Stimulated activated CD8-positive, alpha-beta memory T cell treated with anti-CD3 and anti-CD28 coated beads, Interleukin-7, amount 100 ng/mL, for 4 hours (primary cell): ENCODE measurements at places on chromosomes 3 and 15.

DNA sequence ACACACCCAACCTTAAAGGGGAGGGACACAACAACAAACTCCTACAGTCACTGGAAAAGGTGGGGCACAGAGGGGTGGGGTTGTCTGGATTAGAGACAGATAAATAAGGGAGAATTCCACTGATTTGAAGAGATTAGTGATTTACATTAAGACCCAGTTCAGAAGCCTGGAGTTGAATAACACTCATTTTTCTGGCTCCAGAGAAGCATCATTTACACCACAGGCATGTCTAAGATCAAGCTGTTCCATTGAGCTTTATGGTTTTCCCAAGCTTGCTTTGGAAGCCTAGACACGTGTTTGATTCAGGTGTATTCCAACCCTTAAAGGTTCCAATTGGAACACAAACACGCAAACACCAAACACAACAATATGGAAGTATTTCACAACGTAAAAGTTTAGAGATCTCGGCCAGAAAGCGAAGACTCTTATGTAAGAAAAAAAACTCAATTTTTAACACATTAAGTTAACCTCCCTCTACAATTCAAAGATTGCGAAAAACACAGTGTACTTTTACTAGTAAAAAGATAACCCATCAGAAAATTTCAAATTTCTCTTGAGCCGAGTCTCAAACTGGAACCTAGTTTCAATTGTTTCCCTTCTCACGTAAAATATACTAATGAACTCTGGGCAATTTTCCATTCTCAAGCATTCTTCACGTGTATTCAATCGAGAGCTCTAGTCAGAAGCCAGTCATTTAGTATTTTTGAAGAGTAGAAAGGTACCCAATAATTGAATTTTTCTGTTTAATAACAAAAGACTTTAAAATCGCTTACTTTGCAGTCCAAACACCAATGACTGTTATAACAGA is 2.1 kb downstream of the TRA2B start:
- DNase-seq = no peak

- no peak for DNase-seq
Observed at GRCh38 chr3:11641683-11642430, 1.9 kb downstream of the VGLL4 start.

DNA sequence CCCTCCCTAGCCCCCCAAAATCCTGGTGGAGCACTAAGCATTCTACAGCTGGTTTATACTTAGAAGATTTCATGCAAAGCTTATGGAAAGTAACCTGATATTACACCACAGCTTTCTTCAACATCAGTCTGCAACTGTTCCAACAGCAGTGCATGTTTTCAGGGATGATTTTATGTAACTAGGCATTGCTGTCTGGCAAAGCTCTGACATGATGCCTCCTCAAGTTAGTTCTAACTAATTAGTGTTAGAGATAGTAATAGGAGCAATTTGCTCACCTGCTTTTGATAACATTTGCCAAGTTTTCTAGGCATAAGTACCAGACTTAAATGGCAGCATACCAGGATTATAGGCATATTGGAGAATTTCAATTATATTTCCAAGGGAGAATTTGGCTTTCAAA is 330.3 kb upstream of the SGO1 start:
- no peak for DNase-seq

GRCh38 chr3:127997016-127997415 is 55.2 kb upstream of the SEC61A1 start:
- no peak for DNase-seq

DNA sequence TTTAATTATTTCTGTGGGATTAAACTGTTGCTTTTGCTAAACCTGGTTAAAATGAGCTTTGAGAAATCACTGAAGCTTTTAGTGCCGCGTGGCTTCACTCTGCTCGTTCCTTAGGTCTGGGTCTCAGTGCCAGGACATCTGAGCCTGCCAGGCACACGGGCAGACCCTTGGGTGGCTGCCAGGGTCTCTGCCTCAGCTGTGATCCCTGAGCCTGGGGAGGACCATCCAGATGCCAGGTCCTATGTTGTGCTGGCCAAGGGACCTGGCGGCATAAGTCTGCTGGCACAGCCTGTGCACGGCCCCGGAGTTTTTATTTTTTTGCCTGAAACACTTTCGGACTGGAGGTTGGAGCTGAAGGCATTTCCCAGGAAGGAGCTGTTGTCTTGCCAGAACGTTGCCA is 328.1 kb downstream of the LRTM1 start:
- DNase-seq = no peak

DNA sequence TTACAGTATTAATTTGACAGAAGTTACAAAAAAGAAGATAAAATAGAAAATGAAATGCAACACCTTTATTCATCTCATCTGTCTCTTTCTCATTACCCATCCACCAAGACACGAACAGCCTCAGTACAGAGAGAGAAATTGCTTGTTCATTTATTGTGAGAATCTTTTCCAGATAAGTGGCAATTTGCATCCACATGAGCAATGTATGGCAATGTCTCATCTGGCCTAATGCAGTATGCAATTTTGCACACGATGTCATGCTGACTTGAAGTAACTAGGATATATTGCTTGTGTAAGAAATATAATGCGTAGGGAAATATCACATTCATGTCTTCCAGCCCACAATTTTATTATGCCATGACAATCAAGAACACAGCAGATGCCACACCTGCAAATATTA is 866.9 kb downstream of the ROBO1 start:
- no peak for DNase-seq
